ENCODE measurements at places on chromosomes 2 and 18.
A peak's percentile ranks its signal among the peaks of the same experiment; 100 is the strongest.

DNA sequence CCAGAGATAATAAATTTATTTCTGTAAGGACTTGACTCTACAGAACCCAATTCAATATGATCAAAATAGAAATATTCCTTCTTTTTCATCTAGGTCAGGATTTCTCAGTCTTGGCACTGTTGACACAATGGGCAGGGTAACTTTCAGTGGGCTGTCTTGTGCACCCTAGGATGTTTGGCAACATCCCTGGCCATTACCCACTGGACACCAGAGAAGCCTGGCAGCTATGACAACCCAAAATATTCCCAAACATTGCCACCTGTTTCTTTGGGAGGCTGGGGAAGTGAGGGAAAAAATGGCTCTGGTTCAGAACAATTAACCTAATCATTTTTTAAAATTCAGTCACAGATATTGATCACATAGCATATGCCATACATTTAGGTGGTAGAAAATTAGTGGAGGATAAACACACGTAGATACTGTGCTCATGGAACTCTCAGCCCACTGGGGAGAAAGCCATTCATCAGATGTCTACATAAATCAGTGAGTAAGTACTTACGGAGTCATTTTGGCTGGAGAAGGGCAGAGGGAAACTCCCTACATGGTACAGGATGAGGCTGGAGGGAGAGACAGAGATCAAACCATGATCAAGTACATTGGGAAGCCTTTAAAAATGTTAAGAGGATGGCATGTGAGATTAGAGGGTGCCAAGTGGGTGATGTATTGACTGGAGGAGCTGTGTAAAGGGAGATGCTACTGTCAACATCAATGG lies 718 bp upstream of the TNP1 start:
- DNase-seq: no peak

DNA sequence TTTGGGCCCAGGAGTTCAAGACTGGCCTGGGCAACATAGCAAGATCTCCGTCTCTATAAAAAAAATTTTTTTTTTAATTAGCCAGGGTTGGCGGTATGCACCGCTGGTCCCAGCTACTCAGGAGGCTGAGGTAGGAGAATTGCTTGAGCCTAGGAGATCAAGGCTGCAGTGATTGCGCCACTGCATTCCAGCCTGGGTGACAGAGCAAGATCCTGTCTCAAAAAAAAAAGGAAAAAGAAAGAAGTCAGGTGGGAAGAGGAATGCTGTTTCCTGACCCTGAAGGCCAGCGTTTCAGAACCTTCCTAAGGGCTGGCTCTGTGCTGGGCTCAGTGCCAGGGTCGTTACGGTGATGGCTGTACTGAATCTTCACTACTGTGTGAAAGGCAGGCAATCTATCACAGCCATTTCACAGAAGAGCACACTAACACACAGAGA lies 35.0 kb upstream of the AGAP1 start:
- DNase-seq: no peak

GRCh38 chr2:33240178-33240577 lies 236.3 kb upstream of the RASGRP3 start:
- DNase-seq: no peak

- no peak for DNase-seq
Measured at GRCh38 chr2:42470706-42471105, 23.1 kb downstream of the KCNG3 start.

- DNase-seq: no peak
Measured at GRCh38 chr2:38791744-38792143, 13.7 kb downstream of the GEMIN6 start.

DNA sequence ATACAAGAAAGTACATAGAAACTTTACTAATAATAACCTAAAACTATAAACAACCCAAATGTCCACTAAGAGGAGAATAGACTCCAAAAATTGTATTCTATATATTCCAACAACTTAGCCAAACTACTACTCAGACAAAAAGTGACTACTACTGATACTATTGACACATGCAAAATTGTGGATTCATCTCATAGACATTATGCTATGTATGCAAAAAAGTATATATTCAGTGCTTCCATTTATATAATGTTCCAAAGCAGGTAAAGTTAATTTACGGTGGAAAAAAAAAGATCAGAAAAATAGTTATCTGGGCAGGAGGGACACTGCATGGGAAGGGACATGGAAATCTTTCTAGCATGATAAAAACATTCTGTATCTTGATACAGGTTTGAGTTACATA lies 62.0 kb upstream of the SRD5A2 start:
- DNase-seq: no peak

GRCh38 chr2:108612153-108612513 lies 77.9 kb downstream of the LIMS1 start:
- no peak for DNase-seq

DNA sequence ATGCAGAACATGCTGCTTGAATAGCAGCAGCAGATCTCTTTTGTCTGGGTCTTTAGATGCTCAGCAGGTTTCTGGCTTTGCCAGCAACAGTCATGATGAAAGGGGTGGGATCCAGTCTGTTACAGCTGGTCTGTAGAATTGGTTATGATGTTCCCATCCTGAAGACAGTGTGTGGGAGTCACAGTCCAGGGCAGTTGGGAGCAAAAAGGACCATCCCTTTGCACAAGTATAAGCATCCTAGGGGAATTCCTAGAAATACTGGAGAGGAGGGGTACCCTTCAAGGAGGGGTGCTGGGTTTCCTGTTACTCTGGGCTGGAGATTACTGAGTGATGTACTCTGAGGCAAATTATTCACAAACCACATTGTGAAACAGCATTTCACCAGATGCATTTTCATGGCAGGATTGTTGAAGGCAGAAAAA lies 119.9 kb upstream of the RND3 start:
- DNase-seq: no peak

DNA sequence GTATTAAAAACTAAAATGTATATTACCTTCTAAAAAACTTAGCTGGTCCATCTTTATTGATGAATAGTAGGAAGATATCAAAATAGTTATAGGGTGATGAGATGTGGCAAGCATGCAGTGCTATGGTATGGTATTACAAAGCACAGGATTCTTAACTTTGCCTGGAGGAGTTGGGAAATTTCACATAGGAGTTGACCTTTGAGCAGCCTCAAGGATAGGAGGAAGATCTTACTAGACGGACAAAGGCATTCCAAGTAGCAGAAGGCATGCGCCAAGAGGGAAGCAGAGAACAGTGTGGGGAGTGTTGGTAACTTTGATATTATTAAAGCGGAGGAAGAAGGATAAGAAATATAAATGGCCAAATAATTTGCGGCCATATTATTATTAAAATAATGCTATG lies 60.0 kb downstream of the TTC21B start:
- peak; percentile 52 for DNase-seq

DNA sequence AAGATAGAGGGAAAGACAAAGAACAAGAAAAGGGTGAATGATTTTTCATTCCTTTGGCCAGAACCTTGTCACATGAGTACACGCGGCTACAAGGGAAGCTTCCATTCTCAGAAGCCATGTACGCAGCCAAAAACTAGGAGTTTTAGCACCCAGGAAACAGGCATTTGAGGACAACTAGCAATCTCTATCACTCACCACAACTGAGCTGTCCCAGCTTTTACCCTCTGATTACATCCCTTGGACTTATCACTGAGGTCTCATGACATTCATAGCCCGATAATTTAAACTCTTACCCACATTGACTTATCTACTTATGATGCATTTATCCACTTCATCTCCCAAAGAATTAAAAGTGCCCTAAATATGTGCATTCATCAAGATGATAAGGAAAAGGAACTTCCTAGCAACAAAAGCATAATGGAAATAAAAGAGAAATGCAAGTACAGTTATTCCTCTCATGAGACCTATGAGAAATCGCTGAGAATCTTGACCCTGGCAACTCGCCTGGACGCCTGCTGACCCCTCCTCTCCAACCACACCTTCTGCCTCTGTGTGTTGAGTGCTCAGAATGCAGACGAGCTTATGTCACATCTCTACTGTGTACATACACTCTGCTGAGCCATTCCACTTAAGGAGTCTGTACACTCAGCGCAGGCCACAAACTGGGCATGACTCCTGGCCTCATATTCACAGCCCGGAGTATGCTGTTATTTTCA lies 28.7 kb upstream of the MFSD6 start:
- no peak for DNase-seq

GRCh38 chr2:196291873-196292800 lies 120.8 kb upstream of the STK17B start:
- no peak for DNase-seq

DNA sequence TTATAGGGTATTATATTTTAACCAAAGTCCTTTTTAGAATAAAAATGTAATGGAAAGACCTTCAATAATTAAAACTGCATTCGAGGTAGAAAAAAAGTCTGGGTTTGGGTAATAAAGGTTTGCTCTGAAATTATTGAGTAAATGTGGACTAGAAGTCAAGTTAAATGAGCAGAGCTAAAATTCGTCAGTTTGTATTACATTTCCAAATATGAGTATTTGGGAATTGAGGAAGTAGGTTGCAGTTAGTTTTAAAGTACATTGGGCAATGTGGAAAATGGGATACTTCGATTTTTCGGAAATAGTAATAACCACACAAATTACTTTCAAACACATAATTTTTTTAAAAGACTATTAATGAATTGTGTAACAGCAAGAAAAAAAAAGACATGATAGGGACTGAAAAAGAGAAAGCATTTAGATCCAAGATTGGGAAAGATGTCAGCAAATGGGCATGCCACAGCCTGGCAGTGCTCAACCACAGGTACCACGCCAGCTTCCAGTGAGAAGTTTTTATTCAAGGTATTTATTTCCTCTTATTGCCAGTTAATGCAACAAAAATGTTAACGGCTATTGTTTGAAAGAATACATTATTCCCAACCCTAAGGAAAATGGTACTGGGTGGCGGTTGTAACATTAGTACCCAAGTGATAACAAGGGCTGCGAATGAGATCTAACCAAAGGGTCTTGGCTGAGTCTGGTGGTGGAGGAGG lies 50.0 kb downstream of the TTC39C start:
- DNase-seq: no peak

DNA sequence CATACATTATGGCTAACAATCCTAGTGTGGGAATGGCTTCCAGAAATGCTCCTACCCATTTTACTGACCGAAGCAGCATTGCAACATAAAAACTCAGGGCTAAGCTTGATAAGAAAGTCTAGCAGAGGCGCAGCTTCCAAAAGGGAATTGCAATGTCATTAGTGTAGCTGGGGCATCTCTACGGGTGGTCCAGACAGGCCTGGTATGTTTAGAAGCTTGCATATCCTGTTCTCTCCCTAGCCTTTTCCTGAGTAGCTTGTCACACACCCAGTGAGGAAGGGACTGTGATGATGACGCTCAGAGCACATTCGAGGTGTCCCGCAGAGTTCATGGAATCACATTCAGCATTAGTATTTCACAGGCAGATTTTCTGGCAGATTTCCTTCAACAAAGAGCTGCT lies 38.0 kb upstream of the COL5A2 start:
- peak; percentile 41 for DNase-seq

- DNase-seq: no peak
Measured at GRCh38 chr18:36189486-36189885, 2.2 kb downstream of the MOCOS start.

DNA sequence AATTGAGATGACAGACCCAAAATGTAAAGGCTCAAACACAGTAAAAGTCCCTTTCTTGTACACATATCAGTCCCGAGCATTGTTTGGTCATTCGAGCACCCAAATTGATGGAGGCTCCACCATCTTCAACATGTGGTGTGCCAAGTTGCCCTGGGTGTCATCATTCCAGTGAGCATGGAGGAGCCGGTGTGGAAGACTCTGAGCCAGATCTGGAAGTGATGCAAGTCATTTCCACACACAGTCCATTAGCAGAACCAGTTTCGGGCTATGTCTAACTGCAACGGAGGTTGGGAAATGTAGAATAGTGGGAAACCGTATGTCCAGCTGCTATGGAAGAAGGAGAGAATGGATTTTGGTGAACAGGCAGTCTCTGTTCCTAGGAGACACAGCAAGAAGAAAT lies 40.9 kb upstream of the BZW1 start:
- DNase-seq: no peak

- DNase-seq: no peak
Measured at GRCh38 chr2:218720048-218721041, 9.7 kb downstream of the TTLL4 start.

GRCh38 chr2:69241664-69242514 lies 145.1 kb downstream of the GFPT1 start:
- DNase-seq: no peak

DNA sequence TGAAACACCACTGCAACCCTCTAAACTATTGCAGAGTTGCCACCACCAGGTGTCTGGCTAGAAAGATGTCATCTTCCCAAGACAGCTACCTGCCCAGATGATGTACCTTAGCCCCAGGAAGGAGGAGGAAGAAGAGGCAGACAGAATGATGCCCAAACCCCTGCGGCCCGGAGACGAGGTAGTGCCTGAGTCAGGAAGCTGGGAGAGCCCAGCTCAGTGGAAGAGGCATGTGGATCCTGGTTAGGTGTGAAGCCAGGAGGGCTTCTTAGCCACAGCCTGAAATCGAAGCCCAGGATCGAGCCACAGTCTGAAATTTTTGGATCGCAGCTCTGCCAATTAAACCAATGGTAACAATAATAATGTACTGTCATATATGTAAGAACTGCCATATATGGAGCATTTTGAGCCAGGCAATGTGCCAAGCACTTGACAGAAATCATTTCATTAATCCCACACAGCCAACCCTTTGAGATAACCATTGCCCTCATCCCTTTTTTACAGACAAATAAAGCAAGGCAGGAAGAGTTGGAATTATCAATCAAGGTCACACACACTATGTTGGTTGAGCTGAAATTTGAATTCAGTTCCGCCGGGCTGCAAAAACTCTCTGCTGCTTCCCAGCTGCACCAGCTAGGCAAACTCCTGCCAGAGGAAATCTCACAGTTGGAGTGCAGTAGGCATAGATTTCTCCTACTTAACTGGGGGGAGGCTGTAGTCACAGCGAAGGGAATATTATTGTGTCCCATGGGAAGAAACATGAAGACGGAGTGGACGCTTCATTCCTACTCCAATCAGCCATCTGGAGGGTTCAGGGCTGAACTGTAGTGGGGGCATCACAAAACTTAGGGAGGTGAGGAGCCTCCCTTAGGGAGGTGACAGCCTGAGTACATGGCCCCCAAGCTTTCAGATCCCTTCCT lies 19.4 kb upstream of the CYP1B1 start:
- DNase-seq: no peak

GRCh38 chr2:101395545-101396315 lies 8.4 kb upstream of the CREG2 start:
- DNase-seq: no peak

DNA sequence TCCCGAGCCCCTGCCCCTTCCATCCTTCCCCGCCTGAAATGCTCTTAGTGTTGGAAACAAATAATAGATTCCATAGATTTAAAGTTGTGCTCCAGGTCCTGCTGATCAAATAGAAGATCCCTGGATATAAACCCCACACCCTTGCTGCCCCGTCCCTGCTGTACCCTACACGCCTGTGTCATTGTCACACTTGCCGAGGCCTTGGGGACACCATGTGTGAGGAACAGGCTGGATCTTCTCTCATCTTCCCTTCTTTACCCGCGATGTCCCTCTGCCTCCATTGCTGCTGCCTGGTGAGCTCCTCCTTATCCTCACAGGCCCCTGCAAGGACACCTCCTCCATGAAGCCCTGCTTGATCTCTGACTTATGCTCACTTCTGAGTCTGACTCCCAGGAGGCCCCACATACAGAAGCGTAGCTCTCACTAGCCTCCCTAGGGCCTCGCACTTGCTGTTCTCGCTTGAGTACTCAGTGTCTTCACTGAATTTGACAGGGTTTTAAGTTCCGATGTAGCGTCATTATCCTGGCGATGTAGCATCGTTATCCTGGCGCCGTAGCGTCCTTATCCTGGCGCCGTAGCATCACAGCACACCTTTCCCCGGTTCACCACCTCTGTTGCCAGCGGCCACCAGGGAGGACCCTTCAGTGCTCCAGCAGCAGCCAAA lies 221.9 kb downstream of the NDUFA10 start:
- DNase-seq: no peak

- DNase-seq: no peak
Measured at GRCh38 chr2:232659359-232659758, 26.0 kb downstream of the EFHD1 start.

All from foreskin melanocyte (primary cell).